ENCODE measurements at places on chromosomes 13 and 19.

GRCh38 chr19:48867123-48867745 is 1.2 kb downstream of the PLEKHA4 start:
- DNase-seq: peak; percentile 58

- peak; percentile 29 for DNase-seq
These were observed 419.4 kb downstream of the UQCRFS1 start for GRCh38 chr19:28793391-28794168.

- no peak for DNase-seq
These were observed 1.9 kb downstream of the IFNL1 start for GRCh38 chr19:39297931-39298634.

DNA sequence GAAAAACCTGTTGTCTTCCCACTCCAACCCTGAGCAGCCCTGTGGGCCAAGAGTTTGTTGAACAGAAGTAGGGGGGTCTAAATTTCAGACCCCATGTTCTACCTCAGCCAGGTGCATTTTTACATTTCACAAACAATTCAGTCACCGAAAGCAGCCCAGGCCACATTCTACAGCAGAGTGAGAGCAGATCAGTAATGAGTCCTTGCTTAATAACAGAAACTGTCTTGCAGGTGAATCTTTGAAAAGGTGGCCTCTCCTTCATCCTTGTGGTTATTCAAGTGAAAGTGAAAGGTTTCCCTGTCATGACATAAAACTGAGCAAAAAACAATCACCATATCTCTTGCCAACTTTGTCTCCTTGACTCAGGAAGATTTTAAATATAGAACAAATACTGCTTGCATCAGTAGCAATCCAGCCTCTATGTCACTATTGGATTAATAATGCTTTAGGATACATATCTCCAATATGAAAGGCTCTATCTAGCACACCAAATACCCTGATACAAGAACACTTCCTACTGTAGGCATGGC is 670.2 kb downstream of the DIAPH3 start:
- no peak for DNase-seq

- DNase-seq: no peak
These were observed 52.0 kb downstream of the KLF5 start for GRCh38 chr13:73110814-73111213.

GRCh38 chr13:59374691-59375090 is 789.0 kb downstream of the DIAPH3 start:
- no peak for DNase-seq

- no peak for DNase-seq
These were observed 348.0 kb downstream of the TEX29 start for GRCh38 chr13:111668451-111668850.

- DNase-seq: no peak
These were observed 594.2 kb downstream of the KCTD12 start for GRCh38 chr13:76292031-76292430.

- DNase-seq: no peak
These were observed 10.6 kb upstream of the RAB20 start for GRCh38 chr13:110571896-110572777.

- DNase-seq: no peak
These were observed 29.2 kb downstream of the SIPA1L3 start for GRCh38 chr19:37936166-37936565.

DNA sequence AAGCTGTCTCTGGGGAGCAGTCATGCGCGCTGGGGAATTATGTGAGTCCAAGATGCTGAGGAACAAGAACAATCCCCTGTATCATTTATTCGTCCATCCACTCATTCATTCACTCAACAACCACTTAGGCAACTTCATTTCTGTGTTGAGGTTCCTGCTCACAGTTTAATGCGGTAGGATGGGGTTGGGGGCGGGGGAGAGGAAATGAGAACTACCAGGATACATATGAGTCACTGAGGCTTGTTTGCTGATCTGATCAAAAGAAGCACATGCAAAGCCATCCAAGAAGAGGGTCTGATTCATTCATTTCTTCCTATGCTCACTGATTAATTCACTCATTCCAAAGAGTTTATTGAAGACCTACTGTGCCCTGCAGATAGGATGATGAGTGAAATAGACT is 20.9 kb downstream of the ZNF536 start:
- DNase-seq: no peak

DNA sequence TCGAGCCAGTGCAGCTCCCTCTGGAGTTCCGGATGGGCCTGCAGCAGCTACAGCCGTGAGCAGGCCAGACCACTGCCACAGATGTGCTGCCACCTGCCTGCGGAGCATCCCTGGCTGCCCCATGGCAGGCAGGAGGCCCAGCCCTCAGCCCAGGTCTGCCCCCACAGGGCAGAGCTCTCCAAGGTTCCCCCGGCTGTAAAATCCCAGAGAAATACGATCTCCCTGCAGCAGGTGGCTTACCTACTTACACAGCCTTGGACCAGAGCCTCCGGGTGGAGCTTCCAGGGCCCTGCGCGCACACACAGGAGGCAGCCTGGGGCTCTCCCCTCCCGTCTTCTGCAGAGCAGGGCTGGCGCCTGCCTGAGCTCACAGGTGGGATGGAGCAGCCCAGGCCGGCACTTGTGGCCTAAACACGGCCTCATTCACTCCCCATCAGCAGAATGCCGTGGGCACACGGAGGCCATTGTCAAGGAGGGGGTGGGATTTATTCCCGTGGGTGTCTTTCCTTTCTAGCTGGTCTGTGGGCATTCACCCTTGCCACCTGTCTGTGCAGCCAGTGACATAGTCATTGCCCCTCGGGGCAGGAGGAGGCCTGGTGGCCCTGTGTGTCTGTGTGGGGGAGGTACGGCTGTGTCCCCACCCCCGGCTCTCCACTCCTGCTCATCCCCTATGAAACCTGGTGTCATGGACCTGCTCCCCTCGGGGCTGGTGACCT is 118.0 kb downstream of the KDM4B start:
- DNase-seq: peak; percentile 18

GRCh38 chr13:113783966-113784644 is 25.1 kb downstream of the TMEM255B start:
- DNase-seq: no peak

DNA sequence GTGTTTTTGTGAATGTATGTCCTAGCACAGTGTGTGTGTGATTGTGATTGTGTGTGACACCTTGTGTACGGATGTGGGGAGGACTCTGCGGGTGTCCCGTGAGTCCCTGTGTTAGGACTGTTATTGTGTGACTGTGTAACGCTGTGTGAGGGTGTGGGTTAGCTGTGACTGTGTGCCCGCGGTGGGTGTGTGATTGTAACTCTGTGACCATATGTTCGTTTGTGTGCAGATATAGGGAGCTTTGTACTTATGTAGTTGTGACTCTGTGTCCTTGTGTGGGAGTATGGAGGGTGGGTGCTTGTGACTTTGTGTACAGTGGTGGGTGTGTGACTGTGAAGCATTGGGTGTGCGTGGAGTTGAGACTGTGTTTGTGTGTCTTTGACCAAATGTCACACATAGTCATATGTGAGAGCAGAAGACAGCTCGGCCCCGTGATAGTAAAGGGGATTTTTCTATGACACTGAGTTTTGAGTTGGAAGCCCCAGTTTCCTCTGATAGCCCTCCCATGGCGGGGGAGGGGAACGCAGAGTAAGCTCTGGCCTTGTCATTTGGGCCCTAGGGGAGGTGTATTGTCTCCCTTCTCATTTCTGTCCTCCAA is 949 bp upstream of the ZNF260 start:
- DNase-seq: no peak

DNA sequence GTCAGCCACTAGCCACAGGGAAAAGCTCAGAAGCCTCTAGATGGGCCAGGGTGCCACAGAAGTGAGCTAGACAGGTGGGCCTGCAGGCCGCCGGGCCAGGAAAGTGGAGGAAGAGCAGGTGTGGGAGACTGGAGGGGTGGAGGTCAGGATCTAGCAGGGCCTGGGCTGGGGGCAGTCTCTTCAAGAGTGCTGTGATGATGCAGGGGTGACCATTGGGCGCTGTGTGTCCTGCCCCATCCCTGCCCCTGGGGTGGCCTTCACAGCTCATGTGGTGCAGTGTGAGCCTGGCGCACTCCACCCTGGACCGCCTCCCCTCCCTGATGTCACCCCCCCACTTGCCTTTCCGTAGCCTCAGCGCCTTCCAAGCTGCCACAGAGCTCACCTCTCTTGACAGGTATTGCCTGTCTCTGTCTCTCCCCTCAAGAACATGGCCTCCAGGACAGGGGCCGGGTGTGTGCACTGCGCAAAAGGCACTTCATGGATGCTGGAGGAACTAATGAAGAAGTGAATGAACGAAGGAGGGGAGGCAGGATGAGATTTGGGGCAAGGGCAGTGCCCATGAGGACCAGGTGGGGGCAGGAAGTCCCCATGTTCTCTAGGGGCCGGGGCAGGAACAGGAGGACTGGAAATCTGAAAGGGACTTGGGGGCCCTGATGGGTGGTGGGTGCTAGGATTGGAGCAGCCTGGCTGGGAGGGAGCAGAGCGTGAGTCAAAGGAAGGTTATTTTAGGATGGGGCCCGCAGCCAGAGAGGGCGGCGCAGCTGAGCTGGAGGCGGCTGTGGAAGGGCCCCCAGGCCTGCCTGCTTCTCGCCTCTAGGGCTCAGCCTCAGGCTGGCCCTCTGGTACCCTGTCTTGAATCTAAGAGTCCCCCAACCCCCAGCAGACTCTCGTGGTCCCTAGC is 6.6 kb downstream of the SSBP4 start:
- DNase-seq: peak; percentile 13

DNA sequence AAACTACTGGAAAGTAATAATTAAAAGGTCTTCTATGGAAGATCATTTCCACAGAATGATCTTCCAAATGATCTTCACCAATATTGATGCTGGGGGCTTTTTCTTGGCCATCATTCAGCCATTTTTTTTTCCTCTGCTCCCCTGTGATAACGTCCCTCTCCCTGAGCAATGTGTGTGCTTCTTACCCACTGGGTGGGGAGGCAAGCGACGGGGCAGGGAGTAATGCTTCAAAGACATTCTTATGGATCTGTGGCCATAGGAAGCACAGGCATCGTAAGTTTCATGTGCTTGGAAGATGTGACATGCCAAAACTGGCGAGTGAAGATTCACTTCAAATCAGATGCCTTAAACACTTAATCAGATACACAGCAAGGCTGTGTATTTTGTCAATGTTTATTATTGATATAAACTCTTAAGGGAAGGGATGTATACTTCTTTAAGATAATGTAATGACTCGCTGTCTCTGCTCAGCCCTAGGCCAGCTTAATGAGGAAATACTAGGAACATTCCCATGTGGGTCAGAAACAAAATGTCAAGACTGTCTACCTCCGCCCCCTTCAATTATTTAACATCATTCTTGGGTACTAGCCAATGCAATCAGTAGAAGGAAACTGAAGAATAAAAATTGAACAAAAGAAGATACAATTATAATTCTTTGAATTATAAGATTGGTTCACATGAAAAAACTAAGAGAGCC is 34.1 kb upstream of the SERPINE3 start:
- no peak for DNase-seq

GRCh38 chr13:66469745-66470144 is 760.4 kb downstream of the PCDH9 start:
- DNase-seq: no peak

DNA sequence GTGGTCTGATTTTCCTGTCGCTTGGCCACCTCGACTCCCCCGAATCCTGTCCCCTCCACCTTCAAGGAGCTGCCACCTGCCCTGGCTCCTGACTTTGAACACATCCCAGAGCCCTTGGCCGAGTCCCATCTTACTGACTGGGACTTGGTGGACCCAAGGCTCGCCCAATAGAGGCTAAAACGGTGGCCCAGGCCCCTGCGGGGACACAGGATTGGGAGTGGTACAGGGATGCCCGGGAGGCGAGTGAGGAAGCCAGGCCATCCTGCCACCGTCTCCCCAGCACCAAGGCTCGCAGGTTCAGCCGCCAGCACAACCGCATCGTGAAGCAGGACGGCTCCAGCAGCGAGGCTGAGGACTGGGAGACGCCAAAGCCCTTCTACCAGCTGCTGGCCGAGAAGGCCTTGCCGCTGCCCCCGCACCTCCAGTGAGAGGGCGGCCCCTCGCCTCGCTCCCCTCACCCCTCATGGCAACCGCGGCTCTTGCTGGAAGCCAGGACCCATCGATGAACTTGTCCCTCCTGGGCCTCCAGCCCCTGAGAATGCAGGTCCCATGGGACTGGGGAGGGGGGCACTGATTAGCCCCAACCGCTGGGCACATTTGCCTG is 5.3 kb downstream of the SIX5 start:
- peak; percentile 57 for DNase-seq

DNA sequence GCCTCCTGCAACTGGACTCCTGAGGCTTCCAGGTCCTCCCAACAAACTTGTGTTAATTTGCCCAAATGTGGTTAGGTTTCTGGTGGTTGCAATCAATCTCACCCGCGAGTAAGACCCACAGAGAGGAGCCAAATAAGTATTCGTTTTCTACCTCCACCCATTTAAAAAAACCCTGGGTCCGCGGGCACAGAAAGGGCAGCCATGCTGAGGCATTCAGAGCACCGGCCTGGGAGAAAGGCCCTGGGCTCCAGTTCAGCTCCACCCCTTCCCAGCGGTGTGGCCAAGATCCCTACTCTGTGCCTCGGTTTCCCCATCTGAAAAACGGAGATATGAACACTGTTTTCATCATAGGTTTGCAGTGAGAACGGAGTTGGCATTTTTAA is 56.9 kb downstream of the PEPD start:
- no peak for DNase-seq

DNA sequence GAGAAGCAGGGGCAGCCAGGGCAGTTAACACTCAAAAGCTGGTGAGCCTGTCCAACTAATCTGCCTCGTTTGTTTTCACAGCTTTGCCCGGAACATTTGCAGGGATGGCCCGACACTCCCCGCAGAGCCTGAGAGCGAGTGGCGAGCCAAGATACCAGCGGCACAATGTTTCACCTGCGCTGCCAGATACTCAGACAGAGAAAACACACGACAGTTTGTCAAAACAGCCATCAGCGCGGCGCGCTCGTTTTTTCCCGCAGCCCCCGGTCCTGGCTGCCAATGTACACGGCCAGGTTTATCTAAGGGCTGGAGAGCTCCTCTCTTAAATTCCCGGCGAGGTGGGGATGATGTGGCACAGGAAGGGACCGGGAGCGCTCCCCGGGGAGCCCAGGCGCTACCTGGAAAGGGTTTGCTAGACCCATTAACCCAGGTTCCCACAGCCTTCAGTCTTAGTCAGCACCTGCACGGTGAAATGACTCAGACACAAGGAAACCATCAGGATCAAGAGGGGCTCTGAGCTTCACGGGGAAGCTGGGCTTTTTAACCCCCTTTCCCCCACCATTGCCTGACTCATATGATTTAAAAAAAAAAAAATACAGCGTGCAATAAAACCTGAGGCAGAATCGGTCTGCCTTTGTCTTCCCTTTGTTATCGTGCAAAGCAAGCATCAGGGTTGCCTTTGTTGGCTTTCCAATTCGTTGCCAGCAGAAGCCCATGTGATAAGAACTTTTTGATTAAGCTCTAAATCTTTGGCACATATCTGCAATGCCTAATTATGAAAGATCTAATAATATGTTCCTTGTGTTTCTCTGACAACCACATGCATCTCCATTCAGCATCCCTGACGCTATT is 186.2 kb downstream of the EFNB2 start:
- DNase-seq: peak; percentile 78
